ENCODE measurements at places on chromosomes 4 and X. TPM values are rescaled to one million over a fixed set of nuclear protein-coding genes. Genes with fewer than 3 reads are reported as not detected.

DNA sequence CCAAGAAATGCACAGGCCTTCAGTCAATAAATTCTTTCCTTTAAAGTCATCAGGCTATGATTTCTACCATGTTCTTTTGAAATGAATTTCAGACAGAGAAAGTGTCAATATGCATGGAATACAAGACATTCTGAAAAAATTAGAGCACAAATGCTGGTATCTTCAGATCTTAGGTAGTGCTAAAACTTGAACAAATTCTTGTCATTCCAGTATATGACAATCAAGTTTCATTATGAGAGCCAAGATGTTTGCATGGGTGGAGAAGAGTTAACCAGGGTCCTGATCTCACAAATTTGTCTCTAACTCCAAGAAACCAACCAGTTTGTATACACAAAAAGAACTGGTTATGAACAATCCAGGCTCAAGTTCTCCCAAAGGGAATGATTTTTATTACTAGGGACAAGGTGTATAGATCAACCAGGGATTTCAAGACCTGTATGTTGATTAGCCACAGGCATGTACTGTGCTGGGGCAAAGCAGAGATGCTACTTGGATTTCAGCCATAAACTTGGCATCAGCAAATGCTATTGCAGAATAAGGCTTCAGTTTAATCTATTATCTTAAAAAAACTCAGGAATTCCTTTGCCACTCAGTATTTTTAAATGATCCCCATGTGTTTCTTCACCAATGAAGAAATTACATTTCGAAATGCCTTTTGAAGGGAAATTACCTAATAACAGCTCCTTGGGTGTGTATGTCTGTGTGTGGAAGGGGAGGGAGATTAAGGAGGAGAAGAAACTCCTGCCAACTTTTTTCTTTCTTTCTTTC, 69.7 kb downstream of the FANCB start:
- DNase-seq, result no peak

DNA sequence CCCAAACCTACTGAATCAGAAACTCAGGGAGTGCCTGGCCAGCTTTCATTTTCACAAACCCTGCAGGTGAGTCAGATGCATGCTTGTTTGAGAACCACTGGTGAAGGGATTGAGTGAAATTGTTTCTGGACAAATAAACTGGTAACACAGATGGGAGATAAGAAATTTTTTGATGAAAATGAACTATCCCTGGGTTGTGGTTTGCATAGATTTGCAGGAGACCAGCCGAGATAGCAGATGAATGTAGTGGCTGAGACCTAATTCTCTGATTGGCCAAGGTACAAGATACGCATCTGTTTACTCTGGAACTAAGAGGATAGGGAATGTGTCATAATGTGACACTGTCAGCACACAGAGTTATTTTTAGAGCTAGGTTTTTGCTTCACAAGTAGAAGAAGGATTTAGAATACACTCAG, 117.8 kb upstream of the NOCT start:
- no peak for DNase-seq

- no peak for DNase-seq
These were observed 187.8 kb upstream of the NHS start for GRCh38 chrX:17187136-17187756.

- no peak for DNase-seq
These were observed 212.8 kb downstream of the MAB21L2 start for GRCh38 chr4:150794706-150795105.

Gene ZNF595
- 24.7 TPM for total RNA-seq

Gene PF4V1
- total RNA-seq, result not detected

Data from dorsolateral prefrontal cortex (tissue), 122 donors.